ENCODE measurements at places on chromosomes 1 and 21. TPM values are rescaled to one million over a fixed set of nuclear protein-coding genes. Genes with fewer than 3 reads are reported as not detected.

LENEP gene
- polyA plus RNA-seq, result not detected

RNF186 gene
- 111 TPM for polyA plus RNA-seq

VPS26C gene
- 30.0 TPM for polyA plus RNA-seq

SPRR2E gene
- polyA plus RNA-seq, result not detected

TMEM269 gene
- not detected for polyA plus RNA-seq

DISC1 gene
- polyA plus RNA-seq, result 0.80 TPM

SGIP1 gene
- 8.3 TPM for polyA plus RNA-seq

DNA sequence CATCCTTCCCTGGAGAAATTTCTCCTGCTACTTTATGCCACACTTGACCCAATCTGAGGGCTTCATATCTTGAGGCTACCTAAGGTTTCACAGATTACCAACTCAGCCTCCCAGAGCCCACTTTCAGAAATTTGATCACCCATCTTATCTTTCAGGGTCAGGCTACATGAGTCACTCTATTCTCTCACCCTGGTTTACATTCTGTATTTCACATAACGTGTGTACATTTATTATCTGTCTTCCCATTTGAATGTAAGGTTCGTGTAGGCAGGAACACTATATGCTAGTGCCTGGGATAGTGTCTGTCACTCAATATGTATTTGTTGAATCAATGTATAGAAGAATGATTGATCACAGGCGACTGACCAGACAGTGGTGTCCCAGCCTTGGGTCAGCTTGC is 124.8 kb downstream of the UBE2U start:
- DNase-seq, result no peak
- no peak overlapping the region for H3K27ac ChIP-seq
- no peaks in the 10 kb centered on the region for H3K36me3 ChIP-seq
- H3K4me1 ChIP-seq, result no peaks in the 10 kb centered on the region
- H3K4me3 ChIP-seq, result no peak overlapping the region

DNA sequence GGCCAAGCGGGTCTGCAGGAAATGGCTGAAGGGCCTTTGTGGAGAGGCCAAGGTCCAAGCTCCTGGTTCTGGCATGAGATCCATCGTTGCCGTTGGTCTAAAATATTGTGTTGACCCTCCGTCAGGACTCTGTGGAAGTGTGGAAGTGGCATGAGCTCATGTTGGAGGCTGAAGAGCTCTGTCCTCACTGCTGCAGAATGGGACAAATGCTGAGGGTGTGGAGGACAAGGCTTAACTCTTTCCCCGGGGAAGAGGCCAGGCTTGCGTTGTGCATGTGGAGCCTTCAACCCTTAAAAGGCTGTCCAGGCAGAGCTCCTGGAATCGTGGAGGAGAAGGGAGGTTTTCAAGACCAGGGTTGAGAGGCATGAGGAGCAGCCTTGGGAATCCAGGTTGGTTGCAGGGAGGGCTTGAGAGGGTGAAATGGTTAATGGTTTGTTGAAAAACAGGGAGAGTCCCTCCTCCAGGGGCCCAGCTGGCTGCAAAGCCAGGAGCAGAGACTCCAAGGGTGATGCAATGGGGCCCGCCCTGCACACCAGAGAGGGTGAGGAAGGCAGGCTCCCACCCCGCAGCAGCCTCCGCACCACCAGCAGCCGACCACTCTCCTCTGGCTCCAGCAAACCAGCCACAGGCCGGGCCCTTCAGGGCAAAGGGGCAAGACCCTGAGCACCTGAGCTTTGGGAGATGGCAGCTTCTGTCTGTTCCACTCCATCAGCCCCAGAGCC is 6.7 kb upstream of the AHCYL1 start:
- no peak overlapping the region for H3K4me3 ChIP-seq
- H3K4me1 ChIP-seq, result no peaks in the 10 kb centered on the region
- H3K27ac ChIP-seq, result no peak overlapping the region
- H3K36me3 ChIP-seq, result no peaks in the 10 kb centered on the region

GRCh38 chr1:97365026-97365425 is 555.8 kb downstream of the DPYD start:
- no peaks in the 10 kb centered on the region for H3K27me3 ChIP-seq
- H3K4me3 ChIP-seq, result no peak overlapping the region
- H3K4me1 ChIP-seq, result no peaks in the 10 kb centered on the region
- H3K27ac ChIP-seq, result no peak overlapping the region
- no peak for DNase-seq
- H3K36me3 ChIP-seq, result no peaks in the 10 kb centered on the region

GRCh38 chr1:230268371-230269170 is 157.6 kb downstream of the PGBD5 start:
- H3K4me3 ChIP-seq, result no peak overlapping the region
- peak; percentile 85 for DNase-seq
- no peaks in the 10 kb centered on the region for H3K36me3 ChIP-seq
- no peaks in the 10 kb centered on the region for H3K4me1 ChIP-seq
- H3K27me3 ChIP-seq, result no peaks in the 10 kb centered on the region

- no peak overlapping the region for H3K27ac ChIP-seq
- no peak for DNase-seq
- no peaks in the 10 kb centered on the region for H3K36me3 ChIP-seq
- peaks cover 2% of the 10 kb centered on the region for H3K4me1 ChIP-seq
- no peaks in the 10 kb centered on the region for H3K27me3 ChIP-seq
These were observed 17.4 kb upstream of the GPR137B start for GRCh38 chr1:236124965-236125364.

DNA sequence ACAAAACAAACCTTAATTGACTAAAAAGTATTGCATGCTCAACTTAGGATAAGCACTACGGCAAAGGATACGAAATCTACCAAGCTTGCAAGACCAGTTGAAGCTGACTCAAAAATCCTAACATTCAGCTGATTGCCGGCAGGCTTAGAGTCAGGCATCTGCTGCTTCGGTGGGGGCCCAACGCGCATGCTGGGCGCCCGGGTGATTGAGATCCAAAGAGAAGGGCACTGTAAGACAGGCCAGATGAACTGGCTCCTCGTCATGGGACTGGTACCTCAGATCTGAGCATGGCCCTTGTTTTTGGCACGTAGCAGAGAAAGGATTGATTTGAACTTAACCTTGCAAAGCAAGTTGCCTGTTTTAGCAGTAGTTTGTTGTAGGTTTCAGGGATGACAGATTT is 86.6 kb downstream of the PRDM2 start:
- H3K27ac ChIP-seq, result no peak overlapping the region
- no peaks in the 10 kb centered on the region for H3K27me3 ChIP-seq
- H3K4me1 ChIP-seq, result peaks cover 5% of the 10 kb centered on the region
- no peak overlapping the region for H3K4me3 ChIP-seq

GRCh38 chr1:223110952-223111351 is 32.1 kb downstream of the TLR5 start:
- H3K36me3 ChIP-seq, result no peaks in the 10 kb centered on the region
- H3K27ac ChIP-seq, result no peak overlapping the region
- H3K4me1 ChIP-seq, result no peaks in the 10 kb centered on the region
- H3K4me3 ChIP-seq, result no peak overlapping the region

DNA sequence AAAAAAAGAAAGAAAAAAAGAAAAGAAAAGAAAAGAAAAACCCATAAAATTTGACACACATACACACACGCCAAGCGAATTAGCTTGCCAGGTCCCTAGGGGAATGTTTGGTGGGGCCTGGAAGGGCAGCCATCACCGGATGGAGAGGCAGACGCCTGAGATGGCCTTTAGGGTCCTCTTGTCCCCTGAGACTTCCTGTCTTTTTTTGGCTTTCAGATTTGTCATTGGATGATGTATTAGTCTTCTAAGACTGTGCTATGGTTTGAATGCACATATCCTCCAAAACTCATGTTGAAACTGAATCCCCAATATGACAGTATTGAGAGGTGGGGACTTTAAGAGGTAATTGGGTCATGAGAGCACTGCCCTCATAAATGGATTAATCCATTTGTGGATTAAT is 211.8 kb downstream of the TOMM20 start:
- peak overlapping the region; percentile 1 for H3K27ac ChIP-seq
- DNase-seq, result peak; percentile 30
- peaks cover 30% of the 10 kb centered on the region for H3K4me1 ChIP-seq
- no peaks in the 10 kb centered on the region for H3K36me3 ChIP-seq
- H3K4me3 ChIP-seq, result no peak overlapping the region

DNA sequence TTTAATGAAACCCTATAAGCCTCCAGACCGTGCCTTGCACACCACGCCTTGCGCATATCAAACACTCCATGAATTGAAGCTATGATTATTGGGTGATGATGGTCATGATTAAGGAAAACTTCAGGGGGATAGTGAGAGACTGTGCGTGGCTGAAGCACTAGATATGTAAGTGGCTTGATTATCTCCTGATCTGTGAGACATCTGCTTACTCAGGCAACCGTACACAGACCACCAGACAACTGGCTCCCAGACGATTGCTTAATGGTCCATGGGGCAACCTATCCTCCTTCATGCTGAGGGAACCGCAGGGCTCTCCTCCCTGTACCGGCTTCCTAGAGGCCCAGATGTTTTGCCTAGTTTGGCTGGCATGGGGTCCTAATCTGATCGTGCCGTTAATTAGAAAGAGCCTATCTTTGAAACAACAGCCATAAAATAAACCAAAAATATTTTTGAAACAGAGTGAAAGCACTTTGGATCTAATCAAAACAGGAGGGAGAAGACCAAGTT is 51.6 kb downstream of the IRF2BP2 start:
- no peaks in the 10 kb centered on the region for H3K4me1 ChIP-seq
- H3K36me3 ChIP-seq, result no peaks in the 10 kb centered on the region
- no peaks in the 10 kb centered on the region for H3K27me3 ChIP-seq
- no peak overlapping the region for H3K27ac ChIP-seq
- DNase-seq, result no peak

DNA sequence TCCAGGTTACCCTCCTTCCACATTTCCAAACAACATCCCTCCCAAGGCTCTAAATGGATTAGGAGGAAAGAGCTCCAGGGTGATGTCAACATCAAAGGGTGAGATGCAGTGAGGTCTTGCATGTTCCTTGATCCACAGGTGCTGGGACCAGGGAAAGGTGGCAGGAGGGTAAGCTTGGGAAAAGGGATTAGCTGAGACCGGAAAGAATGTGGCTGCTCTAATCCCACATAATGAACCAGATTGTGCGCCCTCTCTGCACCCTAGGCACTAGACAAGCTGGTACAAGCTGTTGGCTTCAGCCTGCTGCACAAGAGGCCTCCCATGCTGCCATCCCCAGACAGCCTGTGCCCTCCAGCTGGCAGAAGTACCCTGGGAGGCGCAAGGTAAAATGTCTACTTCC is 34.9 kb downstream of the PLXNA2 start:
- no peaks in the 10 kb centered on the region for H3K27me3 ChIP-seq
- H3K27ac ChIP-seq, result no peak overlapping the region
- peaks cover 3% of the 10 kb centered on the region for H3K4me1 ChIP-seq
- H3K4me3 ChIP-seq, result no peak overlapping the region
- no peaks in the 10 kb centered on the region for H3K36me3 ChIP-seq
- DNase-seq, result no peak

GRCh38 chr1:173020138-173020750 is 30.5 kb downstream of the TNFSF18 start:
- H3K4me3 ChIP-seq, result no peak overlapping the region
- H3K36me3 ChIP-seq, result no peaks in the 10 kb centered on the region
- H3K27ac ChIP-seq, result no peak overlapping the region

DNA sequence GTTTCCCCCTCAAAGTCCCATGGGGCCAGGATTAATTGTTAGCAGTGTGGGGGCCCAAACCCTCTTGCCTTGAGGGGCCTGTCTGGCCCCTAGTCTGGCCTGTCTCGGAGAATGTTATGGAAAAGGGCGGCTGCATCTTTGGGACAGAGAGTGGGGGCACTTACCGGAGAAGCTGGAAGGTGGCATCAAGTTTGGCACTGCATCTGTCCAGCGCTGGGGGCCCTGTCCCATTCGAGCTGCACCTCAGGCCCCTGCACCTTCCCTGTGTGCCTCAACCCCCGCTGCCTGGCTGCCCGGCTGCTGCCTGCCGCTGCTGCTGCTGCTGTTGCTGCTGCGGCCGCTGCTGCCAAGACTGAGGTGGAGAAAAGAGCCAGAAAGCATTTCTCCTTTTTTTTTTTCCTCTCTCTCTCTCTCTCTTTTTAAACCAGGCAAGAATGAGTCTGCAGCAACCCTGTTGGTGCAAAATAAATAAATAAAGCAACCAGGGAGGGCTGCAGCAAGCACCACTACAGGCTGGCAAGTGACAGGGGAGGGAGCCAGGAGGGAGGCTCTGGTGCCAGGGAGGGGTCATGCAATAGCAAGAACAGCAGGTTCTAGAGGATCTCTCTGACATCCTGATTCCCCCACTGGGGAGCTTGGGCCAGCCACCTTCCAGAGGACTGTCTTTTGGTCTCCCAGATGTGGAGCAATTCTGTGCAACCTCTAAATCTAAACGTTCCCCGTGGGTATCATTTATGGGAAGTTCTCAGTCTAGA is at the start of gene LINGO4:
LINGO4 (minus strand) TSS at position 354 of the 755 bp plus-strand sequence. CDS start 2,715 bp downstream, outside the sequence.
- H3K36me3 ChIP-seq, result no peaks in the 10 kb centered on the region
- H3K4me3 ChIP-seq, result no peak within 1 kb of the TSS
- no peak for DNase-seq
- H3K4me1 ChIP-seq, result no peaks in the 10 kb centered on the region

- peak overlapping the region; percentile 56 for H3K4me3 ChIP-seq
- H3K27ac ChIP-seq, result peak overlapping the region; percentile 20
- H3K27me3 ChIP-seq, result no peaks in the 10 kb centered on the region
- no peaks in the 10 kb centered on the region for H3K36me3 ChIP-seq
These were observed 21.3 kb upstream of the C1orf105 start for GRCh38 chr1:172398970-172399755.

- no peaks in the 10 kb centered on the region for H3K27me3 ChIP-seq
- no peaks in the 10 kb centered on the region for H3K4me1 ChIP-seq
- H3K36me3 ChIP-seq, result no peaks in the 10 kb centered on the region
- H3K27ac ChIP-seq, result no peak overlapping the region
These were observed 7.1 kb upstream of the ANP32E start for GRCh38 chr1:150243003-150243402.

DNA sequence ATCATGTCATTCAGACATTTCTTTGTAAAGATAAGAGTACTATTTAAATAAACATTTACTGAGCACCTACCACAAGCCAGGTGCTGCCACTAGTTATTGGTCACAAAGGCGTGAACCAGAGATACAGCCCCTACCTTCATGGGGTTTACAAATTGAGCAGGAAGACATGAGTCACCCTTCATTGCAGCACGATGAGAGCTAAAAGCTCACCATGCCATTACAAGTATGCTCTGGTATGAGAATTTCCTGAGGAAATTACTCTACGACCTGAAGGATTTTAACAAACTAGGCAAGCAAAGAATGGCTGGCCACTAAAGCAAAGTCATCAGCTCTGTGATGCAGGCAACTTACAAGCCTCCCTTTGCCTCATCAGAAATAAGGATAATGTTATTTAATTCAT is 346.8 kb downstream of the BRINP2 start:
- no peak for DNase-seq
- no peak overlapping the region for H3K4me3 ChIP-seq
- no peaks in the 10 kb centered on the region for H3K36me3 ChIP-seq
- H3K4me1 ChIP-seq, result no peaks in the 10 kb centered on the region
- H3K27ac ChIP-seq, result no peak overlapping the region
- H3K27me3 ChIP-seq, result no peaks in the 10 kb centered on the region

DNA sequence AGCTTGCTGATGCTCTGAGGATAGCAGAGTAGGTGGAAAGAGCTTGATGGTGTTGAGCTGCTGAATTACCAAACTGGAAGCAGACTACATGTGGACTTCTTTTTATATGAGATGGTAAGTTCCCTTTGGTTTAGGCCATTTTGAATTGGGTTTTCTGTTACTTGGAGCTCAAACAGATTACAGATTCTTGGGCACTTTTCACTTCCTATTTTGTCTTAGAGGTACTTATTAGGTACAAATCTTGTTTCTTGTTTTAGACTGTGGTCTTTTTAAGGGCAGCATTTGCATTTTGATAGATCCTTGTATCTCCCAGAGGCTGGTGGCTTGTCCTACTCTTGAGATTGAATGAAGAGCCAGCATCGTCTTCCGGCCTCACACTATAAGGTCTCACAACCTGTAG is 70.2 kb downstream of the GADD45A start:
- no peak for DNase-seq
- H3K36me3 ChIP-seq, result no peaks in the 10 kb centered on the region
- H3K27ac ChIP-seq, result no peak overlapping the region
- no peak overlapping the region for H3K4me3 ChIP-seq
- H3K4me1 ChIP-seq, result peaks cover 26% of the 10 kb centered on the region
